ENCODE measurements at places on chromosomes 6 and 20. TPM values are rescaled to one million over a fixed set of nuclear protein-coding genes. Genes with fewer than 3 reads are reported as not detected.
A peak's percentile ranks its signal among the peaks of the same experiment; 100 is the strongest.

GRCh38 chr6:22110061-22110460, 186.8 kb downstream of the PRL start:
- H3K4me1 ChIP-seq: no peaks in the 10 kb centered on the region
- no peaks in the 10 kb centered on the region for H3K36me3 ChIP-seq
- DNase-seq: no peak
- H3K27ac ChIP-seq: no peak overlapping the region
- H3K27me3 ChIP-seq: no peaks in the 10 kb centered on the region

DNA sequence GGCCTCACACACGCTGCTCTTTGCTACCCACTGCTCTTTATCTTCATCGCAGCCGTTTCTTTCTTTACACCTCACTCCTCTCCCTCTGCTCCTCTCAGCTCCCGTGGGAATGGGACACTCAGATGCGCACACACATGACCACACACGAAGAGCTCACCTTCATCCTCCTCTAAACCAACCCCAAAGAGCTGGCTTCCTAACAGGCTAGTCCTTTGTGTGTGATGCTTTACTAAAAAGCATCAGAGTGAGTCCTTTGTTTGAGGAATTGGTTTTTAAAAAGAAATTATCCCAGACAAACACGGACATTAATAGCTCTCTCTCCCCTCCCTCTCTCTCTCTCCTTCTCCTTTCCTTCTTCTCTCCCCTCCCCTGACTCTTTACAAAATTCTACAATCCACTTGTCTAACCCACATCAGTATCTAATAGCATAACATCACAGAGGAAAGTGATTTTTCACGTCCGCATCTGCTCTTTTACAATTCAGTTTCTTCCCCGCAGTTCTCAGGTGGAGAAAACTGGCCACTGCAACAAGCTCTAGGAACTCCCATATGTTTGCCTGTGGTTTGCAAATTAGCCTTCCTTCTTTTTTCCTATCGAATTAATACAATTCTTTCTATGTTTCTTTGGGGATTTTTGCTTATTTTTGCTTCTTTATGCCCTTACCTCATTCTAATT, 306.8 kb upstream of the CNR1 start:
- H3K27ac ChIP-seq: no peak overlapping the region
- no peak for DNase-seq
- no peaks in the 10 kb centered on the region for H3K27me3 ChIP-seq
- no peaks in the 10 kb centered on the region for H3K4me1 ChIP-seq

- DNase-seq: no peak
- H3K36me3 ChIP-seq: no peaks in the 10 kb centered on the region
- no peaks in the 10 kb centered on the region for H3K27me3 ChIP-seq
Observed at GRCh38 chr6:25449774-25450173, 170.6 kb downstream of the CARMIL1 start.

- peaks cover 30% of the 10 kb centered on the region for H3K4me1 ChIP-seq
- DNase-seq: peak; percentile 43
- H3K4me3 ChIP-seq: no peak overlapping the region
- peak overlapping the region; percentile 61 for H3K27ac ChIP-seq
- H3K36me3 ChIP-seq: no peaks in the 10 kb centered on the region
Observed at GRCh38 chr6:39063526-39063925, 14.9 kb downstream of the GLP1R start.

ME1 gene
- 19.8 TPM for total RNA-seq
